ENCODE measurements at places on chromosomes 13 and 19.

DNA sequence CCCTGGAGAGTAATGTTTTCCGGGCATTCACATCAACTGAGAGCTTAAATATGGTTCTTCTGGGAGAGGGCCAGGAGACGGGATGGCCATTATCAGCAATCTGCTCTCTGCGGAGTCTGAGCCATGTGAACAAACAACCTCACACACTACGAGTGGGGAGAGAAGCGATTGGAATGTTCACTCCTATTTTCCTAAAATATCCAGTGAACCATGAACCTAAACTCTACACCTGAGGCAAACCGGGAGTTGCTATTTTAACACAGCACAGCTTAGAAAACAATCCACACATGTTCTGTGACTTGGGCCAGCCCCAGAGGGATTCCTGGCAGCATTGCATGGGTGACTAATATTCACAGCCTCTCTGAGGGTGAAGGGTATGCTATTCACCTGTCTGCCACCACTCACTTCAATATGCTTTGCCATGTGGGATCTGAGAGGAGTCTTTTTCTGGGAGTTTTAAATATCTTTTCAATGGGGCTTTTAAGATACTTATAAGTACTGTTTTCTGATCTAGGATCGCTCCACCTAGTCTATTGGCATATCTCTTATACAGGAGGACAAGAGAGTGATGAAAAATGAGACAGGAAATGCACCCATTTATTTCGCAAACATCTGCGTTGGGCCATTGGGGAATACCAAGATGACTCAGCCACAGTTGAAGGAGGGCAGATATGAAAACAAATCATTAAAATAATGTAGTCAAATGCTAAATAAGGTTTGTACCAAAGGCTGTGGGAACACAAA is 72.6 kb upstream of the SERP2 start:
- H3K4me3 ChIP-seq: no peak overlapping the region
- no peak for DNase-seq
- no peaks in the 10 kb centered on the region for H3K36me3 ChIP-seq
- no peaks in the 10 kb centered on the region for H3K4me1 ChIP-seq

DNA sequence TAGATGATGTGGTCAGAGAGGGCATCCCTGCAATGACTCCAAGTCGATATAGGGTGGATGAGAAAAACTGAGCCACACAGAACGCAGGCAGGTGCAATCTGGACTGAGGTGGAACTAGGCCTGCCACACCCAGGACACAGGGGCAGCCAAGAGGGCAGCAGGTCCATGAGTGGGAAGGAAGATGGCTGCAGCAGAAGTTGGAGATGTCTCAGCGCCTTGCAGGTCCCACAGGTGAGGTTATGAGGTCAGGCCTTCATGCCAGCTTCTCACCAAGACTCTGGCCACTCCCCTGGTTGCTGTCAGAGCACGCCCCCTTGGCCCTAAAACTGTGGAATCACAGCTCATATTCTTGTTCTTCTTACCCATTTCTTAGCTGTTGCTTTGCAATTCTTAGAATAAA is 147.7 kb upstream of the VSTM2B start:
- no peaks in the 10 kb centered on the region for H3K36me3 ChIP-seq
- no peaks in the 10 kb centered on the region for H3K4me1 ChIP-seq
- no peak overlapping the region for H3K27ac ChIP-seq
- no peaks in the 10 kb centered on the region for H3K27me3 ChIP-seq
- DNase-seq: no peak

GRCh38 chr19:53877361-53877766 is 4.6 kb upstream of the PRKCG start:
- DNase-seq: peak; percentile 78
- peaks cover 29% of the 10 kb centered on the region for H3K36me3 ChIP-seq
- peak overlapping the region; percentile 25 for H3K27ac ChIP-seq
- H3K4me3 ChIP-seq: no peak overlapping the region
- H3K4me1 ChIP-seq: peaks cover 59% of the 10 kb centered on the region
- peaks cover 35% of the 10 kb centered on the region for H3K27me3 ChIP-seq

DNA sequence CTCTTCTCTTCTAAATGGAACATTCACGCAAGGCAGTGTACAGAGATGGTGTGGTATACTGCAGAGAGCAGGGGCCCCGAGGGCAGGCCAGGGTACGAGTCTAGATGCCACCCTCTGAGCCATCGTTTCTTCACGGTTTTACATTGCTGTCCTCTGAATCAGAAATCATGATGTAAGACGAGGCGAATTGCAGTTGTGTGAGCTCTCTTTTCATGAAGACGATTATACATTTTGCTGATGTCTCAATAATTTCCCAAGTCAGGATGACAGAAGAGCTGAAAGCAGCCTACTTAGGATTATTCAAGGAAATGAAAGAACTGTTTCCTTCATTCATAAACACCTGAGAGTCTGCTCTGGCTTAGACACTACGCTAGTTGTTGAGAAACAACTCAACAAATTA is 93.8 kb upstream of the RNF113B start:
- H3K4me3 ChIP-seq: no peak overlapping the region
- no peaks in the 10 kb centered on the region for H3K36me3 ChIP-seq
- H3K4me1 ChIP-seq: no peaks in the 10 kb centered on the region
- no peaks in the 10 kb centered on the region for H3K27me3 ChIP-seq
- H3K27ac ChIP-seq: no peak overlapping the region

DNA sequence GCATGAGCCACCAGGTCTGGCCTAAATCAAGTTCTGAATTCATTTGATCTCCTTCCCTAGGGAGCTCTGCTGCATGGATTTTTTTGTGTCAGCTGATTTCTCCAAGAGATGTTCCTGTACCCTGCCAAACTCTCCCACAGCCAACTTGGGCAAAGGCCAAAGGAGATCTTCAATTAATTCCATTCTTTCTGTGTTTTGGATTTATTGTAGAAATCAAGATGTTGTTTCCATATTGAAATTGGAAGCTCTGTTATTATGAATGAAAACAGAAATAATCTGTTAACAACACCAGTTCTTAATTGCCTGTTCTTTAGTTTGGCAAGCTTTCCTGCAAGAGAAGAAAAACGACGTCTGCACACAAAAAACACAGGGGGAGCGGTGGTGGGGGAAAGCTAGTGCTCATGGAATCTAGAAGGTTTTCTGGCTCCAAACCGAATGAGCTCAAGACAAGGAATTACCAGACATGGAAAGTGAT is 86.5 kb upstream of the ABCC4 start:
- peaks cover 23% of the 10 kb centered on the region for H3K4me1 ChIP-seq
- DNase-seq: no peak
- no peak overlapping the region for H3K4me3 ChIP-seq
- H3K36me3 ChIP-seq: no peaks in the 10 kb centered on the region
- peaks cover 52% of the 10 kb centered on the region for H3K27me3 ChIP-seq
- no peak overlapping the region for H3K27ac ChIP-seq

- peak; percentile 83 for DNase-seq
- H3K4me1 ChIP-seq: no peaks in the 10 kb centered on the region
- peaks cover 3% of the 10 kb centered on the region for H3K27me3 ChIP-seq
- H3K36me3 ChIP-seq: no peaks in the 10 kb centered on the region
- no peak overlapping the region for H3K4me3 ChIP-seq
- no peak overlapping the region for H3K27ac ChIP-seq
These were observed 30.2 kb downstream of the CYP2F1 start for GRCh38 chr19:41144403-41144802.

DNA sequence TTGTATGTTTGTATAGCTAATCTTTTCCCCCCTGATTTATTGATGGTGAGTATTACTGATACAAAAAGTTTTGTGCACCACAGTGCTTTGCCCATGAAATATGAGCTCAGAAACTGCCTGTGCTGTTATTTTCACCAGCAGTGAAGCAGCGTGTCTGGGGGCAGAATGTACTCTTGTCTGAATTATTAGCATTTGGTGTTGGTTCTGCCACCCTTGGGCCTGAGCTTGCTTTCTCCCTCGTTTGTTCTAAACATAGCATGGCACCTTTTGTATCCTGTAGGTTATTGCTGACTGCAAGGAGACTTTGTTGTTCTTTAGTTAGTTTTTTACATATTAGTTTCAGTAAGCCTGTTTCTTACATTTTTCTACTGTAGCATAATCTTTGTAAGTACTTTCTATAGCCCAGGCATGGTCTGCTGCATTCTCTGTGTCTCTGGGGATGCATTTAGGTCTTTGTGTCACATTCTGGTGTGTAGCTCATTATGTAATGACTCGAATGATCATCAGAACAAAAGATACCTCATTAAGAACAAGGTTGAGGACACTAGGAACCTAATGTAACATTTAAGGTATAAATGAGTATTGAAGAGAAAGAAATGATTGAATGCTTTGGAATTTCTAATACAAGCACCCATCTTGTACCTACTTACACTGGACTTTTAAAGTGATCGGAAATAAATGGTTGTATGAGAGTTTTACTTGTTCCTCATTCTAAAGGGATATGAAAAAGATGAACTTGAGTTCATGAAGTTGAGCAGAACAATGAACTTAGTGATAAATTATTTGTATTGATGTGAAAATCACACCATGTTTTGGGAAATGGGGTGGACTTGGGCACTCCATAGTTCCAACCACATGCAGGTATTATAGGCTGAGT is 50.3 kb upstream of the GPI start:
- peak; percentile 49 for DNase-seq
- H3K36me3 ChIP-seq: peaks cover 4% of the 10 kb centered on the region
- peaks cover 73% of the 10 kb centered on the region for H3K4me1 ChIP-seq
- H3K27ac ChIP-seq: peak overlapping the region; percentile 47
- peak overlapping the region; percentile 0 for H3K4me3 ChIP-seq
- no peaks in the 10 kb centered on the region for H3K27me3 ChIP-seq

DNA sequence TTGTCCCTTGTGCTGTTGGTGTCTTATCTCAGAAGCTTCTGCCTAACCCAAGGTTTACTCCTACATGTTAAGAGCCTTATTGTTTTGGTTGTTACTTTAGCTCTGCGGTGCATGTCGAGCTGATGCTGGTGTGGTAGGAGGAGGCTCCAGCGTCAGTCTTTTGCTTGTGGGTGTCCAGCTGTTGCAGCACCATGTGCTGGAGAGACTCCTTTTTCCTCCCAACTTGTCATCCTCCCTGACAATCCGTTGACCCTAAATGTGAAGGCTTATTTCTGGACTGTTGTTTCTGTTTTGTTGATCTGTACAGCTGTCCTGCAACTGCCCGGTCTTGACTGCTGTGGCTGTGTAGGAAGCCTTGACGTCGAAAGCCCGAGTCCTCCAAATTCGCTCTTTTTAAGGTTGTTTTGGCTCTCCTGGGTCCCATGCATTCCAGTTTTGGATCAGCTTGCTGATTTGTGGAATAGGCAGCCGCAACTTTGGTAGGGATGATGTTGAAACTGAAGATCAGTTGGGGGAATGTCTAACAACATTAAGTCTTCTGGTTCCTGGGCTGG is 15.3 kb downstream of the NAXD start:
- no peaks in the 10 kb centered on the region for H3K27me3 ChIP-seq
- no peak overlapping the region for H3K27ac ChIP-seq
- H3K4me1 ChIP-seq: no peaks in the 10 kb centered on the region
- H3K36me3 ChIP-seq: peaks cover 59% of the 10 kb centered on the region

DNA sequence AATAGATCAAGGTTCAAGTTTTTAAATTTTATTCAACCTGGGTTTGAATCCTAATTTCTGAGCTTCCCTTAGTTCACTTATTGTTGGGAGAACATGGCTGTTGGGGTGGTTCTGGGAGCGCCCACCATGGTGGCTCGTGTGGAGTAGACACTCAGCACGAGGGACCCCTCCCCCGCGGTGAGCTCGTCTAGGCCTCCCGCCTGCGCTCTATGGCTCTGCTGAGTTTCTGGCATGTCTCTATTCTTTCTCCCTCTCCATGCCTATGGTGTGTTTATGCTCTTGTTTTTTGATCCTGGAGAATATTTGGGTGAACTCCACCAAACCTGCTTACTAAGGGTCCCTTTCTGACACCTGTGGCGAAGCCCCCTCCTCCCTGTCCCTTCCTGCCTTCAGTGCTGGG is 1.6 kb upstream of the EPN1 start:
- DNase-seq: no peak
- no peaks in the 10 kb centered on the region for H3K27me3 ChIP-seq
- peak overlapping the region; percentile 29 for H3K27ac ChIP-seq
- peaks cover 57% of the 10 kb centered on the region for H3K36me3 ChIP-seq
- no peak overlapping the region for H3K4me3 ChIP-seq

GRCh38 chr19:38162094-38162493 is 61.9 kb downstream of the DPF1 start:
- no peak overlapping the region for H3K4me3 ChIP-seq
- H3K4me1 ChIP-seq: no peaks in the 10 kb centered on the region
- DNase-seq: no peak
- H3K27me3 ChIP-seq: no peaks in the 10 kb centered on the region
- H3K36me3 ChIP-seq: peaks cover 84% of the 10 kb centered on the region

DNA sequence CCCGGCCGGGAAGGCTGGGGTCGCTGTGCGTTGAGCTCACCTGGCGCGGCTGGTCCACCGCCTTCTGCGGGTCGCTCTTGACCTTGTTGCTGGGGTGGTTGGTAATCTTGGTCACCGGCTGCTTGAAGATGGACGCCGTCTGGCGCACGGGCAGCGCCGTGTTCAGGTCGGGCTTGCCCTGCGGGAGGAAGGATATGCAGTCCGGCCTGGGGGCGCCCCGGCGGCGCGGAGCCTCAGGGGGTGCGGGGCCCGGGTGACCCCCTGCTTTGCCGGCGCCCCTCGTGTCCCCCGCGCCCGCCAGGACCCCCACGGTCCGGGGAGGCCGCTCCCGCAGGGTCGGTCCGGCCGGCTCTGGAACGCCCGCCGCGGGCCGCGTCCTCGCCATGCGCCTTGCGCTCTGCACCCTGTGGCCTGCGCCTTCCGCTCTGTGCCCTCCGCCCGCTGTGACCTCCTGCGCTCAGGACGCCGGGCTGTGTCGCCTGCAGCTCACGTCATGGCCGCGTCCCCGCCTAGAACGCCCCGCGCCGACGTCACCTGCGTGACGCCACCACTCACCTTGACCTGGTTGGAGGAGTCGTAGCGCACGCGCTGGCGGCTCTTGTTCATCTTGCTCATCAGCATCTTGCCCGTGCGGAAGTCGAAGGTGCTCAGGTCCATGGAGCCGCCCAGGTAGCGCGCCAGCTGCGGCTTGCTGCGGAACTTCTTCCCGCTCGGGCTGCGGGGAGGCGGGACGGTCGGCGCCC is 8.0 kb downstream of the MBD3 start:
- H3K36me3 ChIP-seq: peaks cover 42% of the 10 kb centered on the region
- no peak overlapping the region for H3K27ac ChIP-seq
- no peaks in the 10 kb centered on the region for H3K4me1 ChIP-seq
- no peak overlapping the region for H3K4me3 ChIP-seq

DNA sequence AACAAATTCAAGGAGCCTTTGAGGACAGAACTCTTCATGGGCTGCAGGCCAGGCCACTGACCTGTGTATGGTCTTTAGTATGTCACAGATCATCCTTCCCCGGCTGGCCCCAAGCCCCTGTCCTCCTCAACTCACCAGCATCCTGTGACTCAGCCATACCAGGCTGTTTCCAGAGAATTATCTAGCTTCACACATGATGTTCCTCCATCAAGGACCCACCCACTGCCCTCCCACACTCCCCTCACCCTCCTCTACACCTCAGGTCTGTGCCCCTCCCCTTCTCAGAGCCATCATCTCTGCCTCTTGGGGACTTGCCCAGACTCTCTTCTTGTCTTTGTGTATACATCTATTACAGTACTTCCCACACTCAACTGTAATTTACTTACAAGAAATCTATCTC is 14.7 kb downstream of the DCT start:
- H3K27me3 ChIP-seq: no peaks in the 10 kb centered on the region
- DNase-seq: no peak
- no peak overlapping the region for H3K4me3 ChIP-seq
- H3K36me3 ChIP-seq: no peaks in the 10 kb centered on the region

- peak; percentile 81 for DNase-seq
- H3K27me3 ChIP-seq: no peaks in the 10 kb centered on the region
- peaks cover 65% of the 10 kb centered on the region for H3K4me1 ChIP-seq
- H3K4me3 ChIP-seq: peak overlapping the region; percentile 45
- H3K36me3 ChIP-seq: no peaks in the 10 kb centered on the region
These were observed 12.5 kb upstream of the MYCBP2 start for GRCh38 chr13:77339408-77339807.

GRCh38 chr19:1665565-1666047 is 13.2 kb upstream of the TCF3 start:
- H3K36me3 ChIP-seq: no peaks in the 10 kb centered on the region
- no peaks in the 10 kb centered on the region for H3K27me3 ChIP-seq
- H3K4me1 ChIP-seq: peaks cover 56% of the 10 kb centered on the region
- H3K27ac ChIP-seq: peak overlapping the region; percentile 52
- peak; percentile 45 for DNase-seq

All from B cell (primary cell).